ENCODE measurements at places on chromosomes 4 and X.

DNA sequence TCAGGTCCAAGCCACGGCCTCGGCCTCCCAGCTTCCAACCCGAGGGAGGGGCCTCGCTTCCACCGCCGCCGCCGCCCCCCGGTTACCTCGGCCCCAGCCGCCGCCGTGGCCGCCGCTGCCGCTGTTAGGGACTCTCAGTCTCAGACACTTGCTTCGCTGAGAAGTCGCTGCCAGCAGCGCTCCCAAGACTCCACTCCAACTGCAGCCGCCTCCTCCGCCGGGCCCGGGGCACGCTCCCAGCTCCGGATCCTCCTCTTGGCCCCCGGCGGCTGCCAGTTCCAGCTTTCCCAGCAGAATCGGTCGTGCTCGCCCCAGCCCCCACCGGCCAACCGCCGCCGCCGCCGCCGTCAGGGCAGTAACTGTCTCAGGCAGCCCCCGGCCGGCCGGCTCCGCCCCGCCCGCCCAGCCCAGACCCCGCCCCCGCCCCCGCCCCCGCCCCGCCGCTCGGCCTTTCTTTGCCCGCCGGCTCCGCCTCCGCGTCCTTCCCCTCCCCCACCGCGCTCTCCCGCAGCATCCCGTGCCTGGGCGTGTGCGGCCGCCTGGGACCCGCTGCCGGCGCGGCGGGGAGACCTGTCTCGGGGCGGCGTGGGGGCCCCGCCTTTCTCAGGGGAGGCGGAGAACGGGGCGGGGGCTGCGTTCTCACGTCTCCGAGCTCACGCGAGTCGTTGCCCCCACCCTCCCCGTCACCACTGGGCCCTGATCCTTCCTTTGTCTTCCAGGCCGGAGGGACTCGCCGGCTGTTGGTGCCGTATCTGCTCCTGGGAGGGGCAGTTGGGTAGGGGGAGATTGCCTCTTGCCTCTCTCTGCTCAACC, at the start of gene ANKRD50:
Gene ANKRD50, minus strand, starts transcription at position 361 of the 813 bp plus-strand sequence. CDS start 2,221 bp downstream, outside the sequence.
- peak; percentile 19 for DNase-seq

DNA sequence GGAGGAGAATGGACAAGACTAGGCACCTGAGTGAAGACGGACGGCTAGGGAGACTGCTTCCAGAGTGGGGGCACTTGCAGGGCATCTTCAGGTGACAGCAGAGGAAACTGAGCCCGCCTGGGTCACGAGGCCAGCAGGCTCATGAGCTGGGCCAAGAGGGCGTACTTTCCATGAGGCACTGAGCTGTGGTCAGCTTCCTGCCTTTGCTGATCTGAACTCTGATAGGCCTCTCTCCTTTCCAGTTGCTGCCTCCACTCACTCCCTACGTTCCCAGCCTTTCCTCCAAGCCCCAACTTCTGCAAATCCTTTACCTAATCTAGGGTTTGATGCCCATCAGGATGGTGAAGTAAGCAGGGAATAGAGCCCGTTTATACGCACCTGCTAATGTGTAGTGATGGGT, 1.4 kb upstream of the L1CAM start:
- DNase-seq = no peak

- DNase-seq = no peak
Observed at GRCh38 chrX:11450354-11450753, 157.1 kb downstream of the AMELX start.

DNA sequence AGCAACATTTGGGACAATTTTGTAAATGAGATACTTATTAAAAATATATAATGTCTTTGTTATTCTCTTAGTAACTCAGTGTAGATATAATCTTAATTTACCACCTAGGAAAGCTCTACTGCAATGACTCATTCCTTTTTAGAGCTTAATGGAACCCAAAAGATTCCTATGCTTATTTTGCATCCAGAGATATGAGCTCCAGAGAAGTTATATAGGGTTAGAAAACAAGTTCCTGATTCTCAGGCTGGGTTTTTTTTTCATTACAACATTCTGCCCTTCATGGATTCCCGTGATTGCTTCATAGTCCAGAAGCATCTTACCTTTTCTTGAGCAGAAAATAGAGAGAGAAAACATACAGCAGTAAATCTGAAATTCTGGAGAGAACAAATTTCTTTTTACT, 57.9 kb upstream of the CXCL8 start:
- DNase-seq = no peak

- no peak for DNase-seq
Observed at GRCh38 chrX:30228526-30228925, 1.9 kb upstream of the MAGEB3 start.

DNA sequence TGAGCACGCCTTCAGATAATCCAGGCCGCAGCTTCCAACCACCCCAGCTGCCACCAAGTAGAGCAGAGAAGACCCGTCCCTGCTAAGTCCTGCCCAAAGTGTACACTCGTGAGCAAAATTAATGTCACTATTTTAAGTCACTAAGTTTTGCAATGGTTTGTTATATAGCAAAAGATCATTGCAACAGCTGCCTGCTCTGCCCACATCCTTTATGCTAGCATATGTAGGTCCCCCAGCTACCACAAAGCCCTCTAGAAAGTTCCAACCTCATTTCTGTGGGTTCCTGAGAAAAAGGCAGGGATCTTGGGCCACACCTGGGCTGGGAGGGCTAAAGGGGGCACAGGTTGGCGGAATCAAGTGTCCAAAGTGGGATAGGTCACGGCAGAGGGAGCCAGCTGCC, 346.9 kb downstream of the BCOR start:
- no peak for DNase-seq

DNA sequence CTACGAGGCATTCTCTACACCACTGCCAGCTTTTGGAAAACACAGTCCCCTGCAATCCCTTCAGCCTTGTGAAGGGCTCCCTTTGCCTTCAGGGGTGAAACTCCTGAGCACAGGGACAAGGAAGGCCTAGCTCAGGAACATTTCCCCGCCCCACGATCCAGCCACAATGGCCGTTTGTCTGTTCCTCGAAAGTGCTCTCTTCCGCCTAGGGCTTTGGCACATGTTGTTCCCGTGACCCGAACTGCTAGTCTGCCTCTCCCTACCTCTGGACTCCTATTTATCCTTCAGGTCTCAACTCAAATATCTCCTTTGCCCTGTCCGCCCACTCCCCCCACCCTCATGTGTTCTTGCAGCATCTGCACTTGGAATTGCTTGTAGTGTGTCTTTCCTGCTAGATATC, 12.1 kb downstream of the FGD1 start:
- no peak for DNase-seq

DNA sequence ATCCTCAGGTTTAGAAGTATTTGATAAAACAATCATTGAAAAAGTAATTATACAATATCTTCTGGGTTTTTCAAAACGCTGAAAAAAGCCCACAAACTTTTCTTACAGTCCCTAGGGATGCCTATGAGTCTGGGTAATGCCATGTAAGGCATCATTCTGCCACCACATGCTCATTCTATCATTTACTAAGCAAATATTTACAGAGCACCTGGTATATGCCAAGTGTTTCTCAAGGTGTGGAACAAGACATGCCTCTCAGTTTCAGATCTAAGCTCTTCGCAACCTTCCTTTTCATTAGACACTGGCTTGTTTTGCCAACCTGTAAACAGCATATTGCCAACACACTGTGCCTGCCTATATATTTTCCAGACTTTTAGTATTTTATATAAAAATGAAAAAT, 17.7 kb downstream of the MID1 start:
- DNase-seq = no peak

- DNase-seq = no peak
Observed at GRCh38 chrX:55057675-55058249, 17.1 kb upstream of the PAGE2B start.

DNA sequence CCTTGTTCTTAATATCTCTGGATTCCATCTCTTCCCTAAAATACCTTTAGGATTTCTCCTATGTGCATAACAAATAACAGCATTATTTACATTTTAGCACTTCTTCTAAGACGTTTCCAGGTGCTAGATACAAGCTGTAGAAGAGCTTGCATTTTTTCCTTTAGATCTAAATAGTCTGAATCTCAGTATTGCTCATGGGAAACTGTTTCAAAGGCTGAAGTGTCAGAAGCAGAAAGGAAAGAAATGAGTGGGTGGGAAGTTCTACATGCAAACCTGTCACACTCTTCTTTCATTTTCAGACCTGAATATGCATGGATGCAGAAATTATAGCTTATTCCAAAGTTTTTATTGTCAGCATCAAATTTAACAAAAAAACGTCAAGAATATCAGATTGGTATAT, 41.8 kb downstream of the FGF13 start:
- no peak for DNase-seq

DNA sequence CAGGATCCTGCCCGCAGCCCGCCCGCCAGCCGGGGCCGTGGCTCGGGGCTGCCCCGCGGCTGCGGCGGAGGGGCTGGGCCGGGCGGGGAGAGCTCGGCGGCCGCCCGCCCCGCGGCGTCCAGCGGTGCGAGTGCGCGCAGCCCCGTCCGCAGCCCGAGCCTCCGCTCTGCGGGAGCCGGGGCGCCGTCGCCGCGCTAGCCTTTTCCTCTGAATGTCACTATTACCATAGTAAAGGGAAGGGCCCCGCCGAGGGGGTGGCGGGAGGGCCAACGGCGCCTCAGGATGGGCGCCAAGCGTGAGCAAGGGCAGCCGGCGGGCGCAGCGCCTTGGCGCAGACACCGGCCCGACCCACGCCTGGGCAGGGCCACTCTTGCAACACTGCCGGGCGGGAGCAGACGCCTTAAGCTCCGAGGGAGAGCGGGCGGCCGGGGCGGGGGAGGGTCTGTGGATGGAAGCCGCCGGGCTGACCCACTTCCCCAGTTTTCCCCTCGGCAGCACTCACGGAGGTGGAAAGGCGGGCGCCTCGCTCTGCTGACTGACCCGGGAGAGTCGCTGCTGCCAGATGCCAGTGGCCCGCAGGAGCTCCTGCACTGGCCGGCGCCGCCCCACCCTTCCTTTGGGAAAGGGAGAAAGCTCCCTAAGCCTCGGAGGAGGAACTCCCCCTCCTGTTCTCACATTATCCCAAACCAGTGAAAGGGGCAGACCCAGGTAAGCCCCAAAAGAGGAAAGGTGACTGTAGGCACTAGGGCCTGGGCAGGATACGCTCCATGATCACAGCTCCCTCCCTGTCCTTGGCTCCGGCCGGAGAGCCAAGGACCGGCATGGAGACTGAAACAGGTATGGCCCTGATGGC, 329.4 kb downstream of the HNRNPD start:
- no peak for DNase-seq

DNA sequence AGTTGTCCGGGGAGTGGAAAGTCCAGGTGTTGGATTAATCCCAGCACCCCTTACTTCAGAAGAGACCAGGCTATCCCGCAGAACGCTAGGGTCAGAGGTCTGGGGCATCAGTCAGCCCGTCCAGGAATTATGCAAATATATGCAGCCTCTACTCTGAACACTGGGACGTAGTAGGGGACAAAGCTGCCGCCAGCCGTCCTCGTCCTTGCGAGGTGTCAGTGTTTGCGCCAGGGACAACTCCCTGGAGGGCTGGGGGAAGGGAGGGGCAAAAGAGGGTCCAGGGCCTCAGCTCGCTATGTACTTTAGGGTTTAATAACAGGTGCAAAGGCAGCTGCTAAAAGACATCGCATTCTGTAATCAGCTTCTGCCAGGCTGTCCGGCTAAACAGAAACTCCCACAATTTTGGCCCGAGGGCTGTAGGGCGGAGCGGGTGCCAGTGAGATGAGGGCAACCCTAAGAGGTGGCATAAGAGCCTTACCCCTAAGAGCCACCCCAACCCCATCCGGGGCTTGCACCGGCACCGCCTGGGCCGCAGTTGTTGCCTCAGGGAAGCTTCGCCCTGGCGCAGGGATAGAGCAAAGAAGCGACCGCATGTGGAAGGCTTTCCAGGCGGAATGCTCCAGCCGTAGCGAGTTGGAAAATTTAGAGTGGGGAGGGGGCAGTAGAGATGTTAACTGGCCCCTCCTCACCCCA, 8.4 kb downstream of the HAND2 start:
- no peak for DNase-seq

- DNase-seq = no peak
Observed at GRCh38 chr4:139515531-139515958, 40.5 kb downstream of the SETD7 start.

GRCh38 chr4:161321706-161322105, 842.1 kb downstream of the FSTL5 start:
- no peak for DNase-seq

DNA sequence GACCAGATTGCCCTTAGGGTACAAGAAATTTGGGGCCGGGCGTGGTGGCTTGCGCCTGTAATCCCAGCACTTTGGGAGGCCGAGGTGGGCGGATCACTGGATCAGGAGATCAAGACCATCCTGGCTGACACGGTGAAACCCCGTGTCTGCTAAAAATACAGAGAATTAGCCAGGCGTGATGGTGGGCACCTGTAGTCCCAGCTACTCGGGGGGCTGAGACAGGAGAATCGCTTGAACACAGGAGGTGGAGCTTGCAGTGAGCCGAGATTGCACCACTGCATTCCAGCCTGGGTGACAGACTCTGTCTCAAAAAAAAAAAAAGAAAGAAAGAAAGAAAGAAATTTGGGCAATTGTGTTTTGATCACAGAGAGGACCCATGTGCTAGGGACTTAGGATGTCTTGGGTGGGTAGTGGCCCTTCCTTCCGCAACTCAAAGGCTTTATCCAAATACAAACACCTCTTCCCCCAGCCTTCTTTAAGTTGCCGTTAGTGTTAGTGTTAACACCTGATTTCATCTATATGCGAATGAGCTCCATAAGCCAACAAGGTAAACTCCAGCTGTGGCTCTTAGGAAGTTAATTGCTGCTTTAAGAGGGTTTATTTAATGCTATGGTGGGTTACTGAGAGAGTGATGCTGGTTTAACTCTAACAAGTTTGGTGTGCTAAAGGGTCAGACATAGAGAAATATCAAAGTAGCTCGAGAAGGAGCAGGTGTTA, 8.6 kb upstream of the CCDC110 start:
- no peak for DNase-seq

DNA sequence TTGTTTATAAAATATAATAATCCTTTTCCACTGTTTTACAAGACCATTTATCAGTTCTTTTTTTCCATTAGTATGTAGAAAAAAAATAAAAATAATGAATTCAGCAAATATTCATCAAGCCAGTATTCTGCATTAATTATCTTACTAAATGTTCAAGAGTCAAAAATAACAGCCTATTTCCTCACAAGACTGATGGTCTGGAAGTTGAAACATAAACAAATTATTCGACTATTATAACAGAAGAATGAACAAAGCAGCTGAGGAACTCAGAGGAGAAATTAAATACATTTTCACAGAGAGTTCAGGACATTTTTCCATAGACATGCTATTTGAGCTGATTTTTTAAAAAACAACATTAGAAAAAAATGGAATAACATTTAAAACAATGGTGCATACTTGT, 2594.8 kb downstream of the ARAP2 start:
- DNase-seq = no peak

DNA sequence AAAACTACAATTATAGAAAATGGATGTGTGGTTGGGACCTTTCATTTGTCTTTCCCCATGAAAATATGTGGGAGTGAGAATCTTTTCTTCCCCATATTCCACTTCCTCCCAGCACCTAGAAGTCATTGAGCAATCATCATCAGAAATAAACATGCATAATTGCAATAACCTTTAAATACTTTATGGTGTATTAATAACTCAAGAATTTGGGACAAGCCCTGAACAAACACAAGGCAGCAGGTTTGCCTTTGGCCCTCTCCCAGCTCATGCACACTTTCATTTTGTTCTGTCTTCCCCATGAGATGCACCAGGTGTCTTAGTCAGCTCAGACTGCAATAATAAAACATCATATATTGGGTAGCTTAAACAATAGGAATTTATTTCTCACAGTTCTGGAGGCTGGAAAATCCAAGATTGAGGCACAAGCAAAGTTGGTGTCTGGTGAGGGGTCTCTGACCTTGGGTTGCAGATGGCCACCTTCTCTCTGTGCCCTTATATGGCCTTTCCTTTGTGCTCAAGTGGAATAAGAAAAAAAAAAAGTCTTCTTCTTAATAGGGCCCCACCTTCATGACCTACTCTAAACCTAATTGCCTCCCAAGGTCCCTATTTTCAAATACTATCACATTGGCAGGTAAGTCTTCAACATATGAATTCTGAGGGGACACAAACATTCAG, 34.7 kb upstream of the TMEM184C start:
- no peak for DNase-seq

GRCh38 chr4:185112104-185112503, 31.0 kb upstream of the SLC25A4 start:
- no peak for DNase-seq
